Fibroblast of villous mesenchyme (primary cell): ENCODE measurements at places on chromosomes 2 and 18. TPM values are rescaled to one million over a fixed set of nuclear protein-coding genes. Genes with fewer than 3 reads are reported as not detected.

LRRC30 gene
- not detected in 2 replicates for total RNA-seq

DNA sequence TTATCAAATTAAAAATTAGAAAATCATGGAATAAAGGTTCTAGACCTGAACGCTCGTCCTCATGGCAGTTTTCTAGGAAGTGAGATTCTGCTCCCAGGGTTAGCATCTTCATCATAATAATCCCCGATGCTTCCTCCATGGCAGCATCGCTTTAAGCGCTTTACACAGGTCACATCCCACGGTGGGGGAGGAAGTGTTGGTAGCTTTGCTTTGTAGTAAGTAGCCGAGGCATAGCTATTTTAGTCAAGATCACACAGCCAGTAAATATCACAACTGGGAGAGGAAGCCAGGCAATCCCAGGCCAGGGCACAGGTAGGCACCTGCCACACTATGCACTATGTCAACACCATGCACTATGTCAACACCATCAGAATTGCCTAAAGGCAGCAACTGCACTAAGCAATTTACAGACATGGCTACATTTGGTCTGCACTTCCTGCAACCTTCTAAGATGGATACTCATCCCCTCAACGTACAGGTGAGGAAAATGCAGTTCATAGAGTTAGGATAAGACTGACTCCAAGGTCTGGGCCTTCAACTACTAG is 205.5 kb downstream of the FBXO15 start:
- no peak for DNase-seq

GRCh38 chr2:18406219-18406618 is 154.2 kb downstream of the RDH14 start:
- DNase-seq: no peak

RTP5 gene
- total RNA-seq: not detected in 2 replicates

GRCh38 chr18:8603663-8604520 is 5.3 kb upstream of the RAB12 start:
- no peak for DNase-seq

PKP4 gene
- 29.3 and 62.2 TPM in 2 replicates for total RNA-seq

ANKRD30B gene
- total RNA-seq: 0.86 and 1.9 TPM in 2 replicates

DAPL1 gene
- total RNA-seq: not detected in 2 replicates
